ENCODE measurements at places on chromosomes 2 and 18.

- no peak for DNase-seq
These were observed 88.8 kb downstream of the CDC42EP3 start for GRCh38 chr2:37582481-37583220.

GRCh38 chr18:69689121-69689759, 258.4 kb downstream of the CD226 start:
- no peak for DNase-seq

- DNase-seq: no peak
These were observed 99.9 kb downstream of the PARD3B start for GRCh38 chr2:204645018-204645773.

- DNase-seq: peak; percentile 62
These were observed at the start of gene SP140 for GRCh38 chr2:230225486-230225885. TSS of gene SP140 (plus strand) at chr2:230225736. CDS start at chr2:230225845, 109 bp downstream.

GRCh38 chr2:174555998-174556397, 41.6 kb downstream of the WIPF1 start:
- DNase-seq: no peak

GRCh38 chr2:48313036-48313877, 216.7 kb upstream of the STON1 start:
- peak; percentile 8 for DNase-seq

- DNase-seq: no peak
These were observed 153.6 kb downstream of the UPP2 start for GRCh38 chr2:158255257-158255656.

DNA sequence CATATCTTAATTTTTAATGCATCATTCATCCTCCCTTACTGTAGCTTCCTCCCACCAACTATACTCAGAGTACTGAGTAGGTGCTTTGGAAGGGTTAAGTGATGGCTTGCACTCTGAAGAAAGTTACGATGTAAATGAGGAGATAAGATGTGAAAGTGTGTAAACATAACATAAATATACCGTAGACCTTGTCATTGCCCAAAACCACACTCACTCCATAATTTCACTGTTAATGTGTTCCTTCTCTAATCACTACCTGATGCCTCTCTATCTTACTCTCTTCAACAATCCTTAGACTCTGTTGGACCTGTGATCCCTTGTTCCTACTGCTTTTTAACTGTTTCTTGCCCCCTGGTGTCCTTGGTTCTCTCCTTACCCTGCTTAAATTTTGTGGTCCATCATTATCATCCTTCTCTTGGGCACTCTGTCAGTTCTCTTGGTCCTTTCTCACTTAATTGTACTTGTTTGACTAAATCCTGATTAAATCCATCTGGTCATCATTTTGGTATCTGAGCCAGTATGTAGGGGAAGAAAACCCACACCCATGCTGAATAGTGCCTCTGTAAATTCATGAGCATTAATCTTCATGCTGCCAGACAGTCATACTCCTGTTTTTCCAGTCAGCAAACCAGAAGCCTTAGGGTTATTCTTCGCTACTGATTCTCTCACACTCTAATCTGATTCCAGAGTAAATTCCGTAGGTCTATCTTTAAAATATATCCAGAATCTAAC, 45.0 kb downstream of the PMS1 start:
- no peak for DNase-seq

GRCh38 chr2:191151331-191151730, 537 bp upstream of the STAT4 start:
- DNase-seq: no peak

DNA sequence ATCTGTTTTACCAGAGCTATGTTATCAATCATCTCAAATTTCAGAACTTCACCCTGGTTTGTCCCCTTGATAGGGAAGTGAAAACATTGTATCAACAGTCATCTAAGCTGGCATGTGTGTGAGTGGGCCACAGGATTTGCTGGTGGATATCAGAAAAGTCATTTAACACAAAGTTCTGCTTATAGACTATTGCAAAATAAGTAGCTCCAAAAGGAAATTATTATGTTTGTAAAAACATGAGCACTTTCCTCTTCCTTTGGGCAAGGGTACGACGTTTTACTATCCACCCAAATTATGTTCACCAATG, 20.7 kb upstream of the COPS8 start:
- DNase-seq: no peak

DNA sequence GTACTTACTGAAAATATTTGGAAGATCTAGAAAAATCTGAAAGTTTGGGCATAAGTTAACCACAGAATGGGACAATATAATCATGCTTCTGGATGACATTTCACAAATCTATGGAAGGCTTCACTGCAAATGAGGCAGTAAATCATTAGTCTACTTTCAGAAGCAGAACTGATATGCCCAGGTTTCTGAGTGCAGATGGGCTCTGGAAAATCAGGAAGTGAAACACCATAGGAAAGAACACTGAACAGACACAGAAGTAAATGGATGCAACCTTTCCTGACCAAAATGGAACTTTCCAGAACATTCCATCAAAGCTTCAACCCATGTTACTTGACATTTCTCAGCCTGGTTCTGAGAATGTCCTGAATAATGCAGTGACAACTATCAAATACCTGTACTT, 55.1 kb downstream of the KCNG3 start:
- no peak for DNase-seq

DNA sequence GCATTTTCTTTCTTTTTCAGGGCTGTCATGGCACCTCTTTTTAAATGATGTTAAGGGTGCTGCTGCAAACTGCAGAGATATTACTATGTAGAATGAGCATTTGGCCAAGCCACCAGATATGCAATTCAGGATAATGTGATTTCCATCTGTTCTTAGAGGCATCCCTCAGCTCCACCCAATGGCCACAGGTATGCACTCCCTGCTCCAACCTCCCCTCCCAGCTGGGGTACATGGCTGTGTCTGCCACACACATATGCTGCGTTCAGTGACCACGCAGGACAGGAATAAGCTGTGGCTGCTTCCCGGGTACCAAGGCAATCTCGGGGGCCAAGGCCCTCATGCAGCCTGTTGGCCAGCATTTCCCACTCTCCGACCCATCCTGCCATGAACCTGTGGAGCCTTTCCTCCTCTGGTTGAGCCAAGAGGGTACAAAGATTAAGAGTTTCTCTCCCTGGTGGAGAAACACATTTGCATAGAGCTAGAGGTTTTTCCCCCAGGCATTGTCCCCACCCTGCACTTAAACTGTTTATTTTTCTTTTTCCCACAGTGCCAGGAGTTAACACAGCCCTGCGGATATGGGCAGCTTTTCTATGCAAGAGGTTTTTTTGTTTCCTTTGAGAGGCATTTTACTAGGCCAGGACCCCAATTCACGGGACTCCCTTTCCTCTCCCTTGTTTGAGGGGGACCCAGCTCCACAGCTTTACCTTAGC, 147.0 kb downstream of the GCA start:
- no peak for DNase-seq

GRCh38 chr2:219010162-219010756, 17.0 kb upstream of the CRYBA2 start:
- DNase-seq: no peak

- no peak for DNase-seq
These were observed 344.8 kb upstream of the HS6ST1 start for GRCh38 chr2:128663371-128664050.

GRCh38 chr18:11751341-11752115, 62.5 kb downstream of the GNAL start:
- no peak for DNase-seq

DNA sequence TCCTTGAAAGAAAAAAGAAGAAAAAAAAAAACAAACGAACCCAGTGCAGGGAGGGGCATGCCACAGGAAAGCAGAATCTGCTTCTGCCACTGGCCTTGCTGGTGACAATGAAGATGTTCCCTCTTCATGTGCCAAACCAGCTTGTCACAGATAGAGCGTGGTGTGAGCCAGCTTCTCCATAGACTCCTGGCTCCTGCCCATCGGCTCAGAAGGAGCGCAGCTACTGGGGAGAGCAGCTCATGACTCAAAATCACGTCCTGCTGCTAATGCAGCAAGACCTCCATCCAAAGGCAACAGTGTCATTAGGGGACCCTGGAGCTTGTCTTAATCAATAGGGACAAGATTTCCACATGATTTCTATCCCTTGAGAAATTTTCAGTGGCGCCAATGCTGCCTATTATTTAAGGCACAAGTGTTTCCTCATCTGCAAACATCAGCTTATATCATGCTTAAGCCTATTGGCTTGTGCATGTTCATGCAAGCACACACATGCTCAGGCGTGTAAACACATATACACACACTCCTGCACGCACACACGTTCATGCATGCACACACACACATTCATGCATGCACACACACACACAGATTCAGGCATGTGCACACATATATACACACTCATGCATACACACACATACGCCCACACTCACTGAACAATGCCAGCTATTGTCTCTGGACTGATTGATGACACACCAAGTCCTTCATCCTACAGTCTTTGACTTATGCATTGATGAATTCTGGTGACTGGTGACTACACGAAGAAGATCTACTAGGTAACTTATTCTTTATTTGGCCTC, 682.0 kb upstream of the ID2 start:
- no peak for DNase-seq

GRCh38 chr18:32315881-32316280, 126.0 kb downstream of the MEP1B start:
- DNase-seq: no peak

- no peak for DNase-seq
These were observed 290.8 kb upstream of the MYT1L start for GRCh38 chr2:2621855-2622254.

DNA sequence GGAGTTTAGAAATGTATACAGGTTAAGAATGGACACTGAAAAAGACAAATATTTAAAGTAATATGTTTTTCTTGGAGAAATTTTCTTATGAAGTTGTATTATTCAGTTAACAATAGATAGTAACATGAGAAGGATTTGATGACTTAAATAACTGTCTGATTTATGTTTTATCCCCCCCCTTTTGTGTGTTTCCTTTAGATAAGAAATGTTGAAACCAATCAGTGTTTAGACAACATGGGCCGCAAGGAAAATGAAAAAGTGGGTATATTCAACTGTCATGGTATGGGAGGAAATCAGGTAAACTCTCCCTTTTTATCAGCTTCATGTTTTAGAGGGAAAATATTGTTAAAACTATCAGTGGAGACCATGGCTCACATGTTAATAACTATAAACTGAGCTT, 289.7 kb upstream of the KCNJ3 start:
- no peak for DNase-seq

- no peak for DNase-seq
These were observed 20.2 kb downstream of the PSTPIP2 start for GRCh38 chr18:46051731-46052461.

DNA sequence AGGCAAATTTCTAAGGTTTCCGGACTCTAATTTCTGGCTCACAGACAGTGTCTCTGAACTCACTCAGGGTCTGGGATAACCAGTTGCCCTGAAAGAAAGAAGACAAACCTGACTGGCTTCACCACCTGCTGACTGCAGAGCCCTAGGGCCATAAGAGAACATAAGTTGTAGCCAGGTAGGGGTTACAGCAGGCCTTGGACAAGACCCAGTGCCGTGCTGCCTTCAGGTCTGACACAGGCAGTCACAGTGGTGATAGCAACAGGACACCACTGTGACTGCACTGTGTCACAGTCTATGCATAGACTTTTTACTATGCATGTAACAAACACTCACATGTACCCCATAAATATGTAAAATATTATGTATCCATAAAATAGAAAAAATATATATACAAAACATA, 508.5 kb downstream of the PID1 start:
- no peak for DNase-seq

DNA sequence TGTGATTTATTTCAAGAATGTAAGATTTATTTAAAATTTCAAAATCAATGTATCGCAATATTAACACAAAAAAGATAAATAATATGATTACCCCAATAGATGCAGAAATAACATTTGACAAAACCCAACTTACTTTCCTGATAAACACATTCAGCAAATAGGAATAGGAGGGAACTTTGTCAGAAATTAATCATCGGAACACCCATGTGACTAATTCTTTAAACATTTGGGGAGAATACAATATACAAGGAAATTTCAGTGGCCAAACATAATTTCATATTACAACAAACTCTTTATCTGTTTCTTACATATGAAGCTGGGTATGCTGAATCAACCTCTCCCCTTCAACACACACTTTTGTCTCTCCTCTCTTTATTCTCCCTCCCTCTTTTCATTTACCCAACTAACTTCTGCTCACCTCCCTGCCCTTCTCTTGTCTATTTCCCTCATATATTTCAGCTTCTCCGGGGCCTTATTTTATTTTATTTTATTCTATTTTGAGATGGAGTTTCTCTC, 309.6 kb upstream of the CNTNAP5 start:
- DNase-seq: no peak

Data from stimulated activated CD4-positive, alpha-beta T cell treated with anti-CD3 and anti-CD28 coated beads, TNF-alpha, amount 100 ng/mL, for 48 hours (primary cell).